ENCODE measurements at places on chromosomes 7 and 10. TPM values are rescaled to one million over a fixed set of nuclear protein-coding genes. Genes with fewer than 3 reads are reported as not detected.

SUGCT gene
- 1.6 TPM for total RNA-seq

CCDC172 gene
- total RNA-seq: not detected

MMD2 gene
- total RNA-seq: not detected

CELF2 gene
- total RNA-seq: 0.06 TPM

BLOC1S2 gene
- 116 TPM for total RNA-seq

IL2RA gene
- not detected for total RNA-seq

TCAF2 gene
- total RNA-seq: 0.41 TPM

NKX2-3 gene
- total RNA-seq: not detected

CD36 gene
- total RNA-seq: 0.07 TPM

TFEC gene
- total RNA-seq: not detected

SEMA3D gene
- not detected for total RNA-seq

DOCK4 gene
- 5.0 TPM for total RNA-seq

NOD1 gene
- total RNA-seq: 5.7 TPM

PDLIM1 gene
- 163 TPM for total RNA-seq

PMS2 gene
- total RNA-seq: 16.1 TPM

UNCX gene
- total RNA-seq: not detected

TMEM213 gene
- total RNA-seq: not detected

NRCAM gene
- 73.8 TPM for total RNA-seq

GDF2 gene
- total RNA-seq: not detected

TBRG4 gene
- total RNA-seq: 118 TPM

WASL gene
- 24.3 TPM for total RNA-seq

HOGA1 gene
- 0.76 TPM for total RNA-seq

RBM33 gene
- 29.2 TPM for total RNA-seq

MYOZ1 gene
- not detected for total RNA-seq

DEPP1 gene
- total RNA-seq: 1.1 TPM

GNGT1 gene
- not detected for total RNA-seq

CDK14 gene
- 0.42 TPM for total RNA-seq

DGKB gene
- total RNA-seq: not detected

Data from A549 treated with CORT108297 at 1 μM for 4 hours (cell line).